ENCODE measurements at places on chromosomes 2 and 18.

DNA sequence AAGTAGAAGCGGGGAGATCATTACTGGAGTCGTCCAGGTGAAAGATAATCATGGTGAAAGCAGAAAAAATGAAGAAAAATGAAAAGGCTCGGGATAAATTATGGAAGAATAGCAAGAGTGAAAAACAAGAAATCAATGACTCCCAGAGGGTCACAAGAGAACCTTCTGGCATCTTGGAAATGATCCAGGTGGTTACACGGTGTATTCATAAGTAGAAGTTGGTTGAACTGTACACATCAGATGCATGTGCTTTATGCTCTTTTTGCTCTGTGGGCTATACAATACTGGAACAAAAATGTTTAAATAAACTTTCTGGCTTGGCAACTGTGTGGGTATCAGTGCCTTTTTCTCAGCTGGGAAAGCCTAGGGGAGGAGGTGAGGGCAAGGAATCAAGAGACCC, 348.9 kb downstream of the RND3 start:
- DNase-seq = no peak

- no peak for DNase-seq
Observed at GRCh38 chr18:62880673-62881364, 165.5 kb downstream of the PHLPP1 start.

DNA sequence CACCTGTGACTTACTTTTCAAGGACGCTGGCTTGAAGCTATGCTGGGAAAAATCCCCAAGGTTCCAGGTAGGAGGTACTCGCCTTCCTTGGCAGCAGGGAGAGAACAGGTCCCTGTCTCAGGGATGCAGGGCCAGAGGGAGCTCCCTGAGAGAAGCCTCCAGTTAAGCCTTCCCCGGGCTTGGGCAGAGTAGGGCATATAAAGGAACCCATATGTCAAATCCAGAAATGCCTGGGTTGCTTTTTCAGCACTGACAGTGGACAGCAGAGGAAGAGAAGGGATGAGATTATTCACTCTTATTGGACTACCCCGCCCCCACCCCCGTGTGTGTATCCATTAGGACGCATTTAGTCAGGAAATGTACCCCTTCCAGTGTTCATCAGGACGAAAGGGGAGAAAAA, 89.3 kb upstream of the TEX51 start:
- DNase-seq = no peak

DNA sequence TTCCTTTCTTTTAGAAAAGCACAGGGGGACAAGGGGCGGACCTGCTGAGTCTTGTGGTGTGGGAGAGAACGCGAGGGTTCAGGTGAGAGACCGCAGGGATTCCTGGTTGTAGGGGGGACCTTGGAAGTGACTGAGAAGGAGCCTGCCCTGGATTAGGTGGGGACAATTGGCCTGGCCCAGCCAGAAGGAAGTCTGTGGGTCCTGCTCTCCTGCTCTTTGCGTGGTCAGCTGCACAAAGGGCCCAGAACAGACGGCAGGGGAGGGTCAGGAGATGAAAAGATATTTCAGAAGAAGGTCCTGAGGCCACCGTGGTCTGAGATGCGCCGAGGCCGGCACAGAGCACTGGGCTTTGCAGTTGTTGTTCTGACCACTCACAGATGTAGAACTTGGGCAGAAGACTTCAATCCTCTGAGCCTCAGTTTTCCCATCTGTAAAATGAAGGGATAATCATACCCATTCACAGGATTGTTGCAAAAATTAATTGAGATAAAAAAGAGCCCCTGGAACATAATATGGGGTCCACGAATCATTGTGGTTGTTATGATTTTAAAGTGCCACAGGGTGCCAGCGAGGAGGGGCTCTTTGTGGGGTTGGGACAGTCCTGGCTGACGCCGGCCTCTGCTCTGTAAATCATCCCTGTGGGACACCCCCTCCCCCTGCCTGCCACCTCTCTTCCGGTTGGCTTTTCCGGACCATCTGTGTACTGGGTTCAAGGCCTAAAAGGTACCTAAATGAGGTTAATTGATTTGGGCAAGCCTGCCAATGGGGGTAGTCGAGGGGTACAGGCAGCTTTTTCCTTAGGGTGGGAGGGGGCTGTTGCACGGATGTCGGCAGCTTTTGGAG, 1.8 kb downstream of the LPIN1 start:
- DNase-seq = no peak

GRCh38 chr2:114421781-114422180, 20.7 kb upstream of the DPP10 start:
- no peak for DNase-seq

GRCh38 chr2:202278944-202279343, 13.4 kb downstream of the NOP58 start:
- DNase-seq = no peak

DNA sequence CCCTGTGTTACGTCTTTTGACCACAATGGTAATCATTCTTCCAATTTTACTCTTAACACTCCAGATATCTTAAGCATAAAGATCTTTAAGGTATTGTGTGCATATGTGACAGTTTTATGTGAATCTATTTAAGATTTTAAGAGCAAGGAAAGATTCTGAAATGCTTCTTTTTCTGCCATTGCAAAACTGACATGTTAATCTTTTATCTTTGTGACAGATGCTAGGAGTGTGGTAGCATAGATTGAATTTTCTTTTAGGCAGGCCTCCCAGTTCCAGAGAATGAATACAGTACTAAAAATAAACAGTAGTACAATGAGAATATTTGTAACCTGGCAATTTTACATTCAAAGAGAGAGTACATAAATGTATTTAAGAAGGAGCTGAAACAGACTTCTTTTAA, 232.5 kb upstream of the ZSWIM2 start:
- no peak for DNase-seq

GRCh38 chr2:57479981-57480380, 566.6 kb upstream of the VRK2 start:
- DNase-seq = no peak

- peak; percentile 14 for DNase-seq
Observed at GRCh38 chr2:1550658-1551316, 137.5 kb downstream of the TPO start.

GRCh38 chr2:83850071-83850725, 608.9 kb downstream of the SUCLG1 start:
- no peak for DNase-seq

- DNase-seq = no peak
Observed at GRCh38 chr2:68696554-68696953, 38.1 kb upstream of the ARHGAP25 start.

- no peak for DNase-seq
Observed at GRCh38 chr18:74399091-74399887, 57.8 kb downstream of the DIPK1C start.

DNA sequence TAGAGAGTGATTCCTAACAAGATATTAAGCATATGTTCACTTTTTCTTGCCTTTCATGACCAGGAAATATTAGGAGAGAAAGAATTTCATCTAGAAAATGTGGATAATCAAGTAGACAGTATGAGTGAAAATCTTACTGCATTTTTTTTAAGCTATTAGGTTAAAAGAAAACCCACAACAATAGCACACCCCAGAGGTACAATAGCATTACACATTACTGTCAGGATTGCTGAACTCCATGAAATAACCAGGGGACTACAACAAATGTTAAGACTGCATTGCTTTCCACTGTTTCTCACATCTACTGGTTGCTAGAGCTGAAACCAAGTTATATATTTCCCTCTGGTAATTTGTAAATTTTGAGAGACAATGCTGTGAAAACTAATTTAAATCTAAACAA, 33.7 kb downstream of the KLF7 start:
- DNase-seq = no peak

- no peak for DNase-seq
Observed at GRCh38 chr18:25310045-25310444, 41.9 kb downstream of the ZNF521 start.

GRCh38 chr2:10269291-10269690, 33.4 kb upstream of the HPCAL1 start:
- no peak for DNase-seq

GRCh38 chr2:26913606-26913998, 56.8 kb upstream of the MAPRE3 start:
- DNase-seq = no peak

- no peak for DNase-seq
Observed at GRCh38 chr2:160510617-160511016, 17.0 kb upstream of the RBMS1 start.

- DNase-seq = no peak
Observed at GRCh38 chr2:14422426-14422825, 210.1 kb upstream of the LRATD1 start.

DNA sequence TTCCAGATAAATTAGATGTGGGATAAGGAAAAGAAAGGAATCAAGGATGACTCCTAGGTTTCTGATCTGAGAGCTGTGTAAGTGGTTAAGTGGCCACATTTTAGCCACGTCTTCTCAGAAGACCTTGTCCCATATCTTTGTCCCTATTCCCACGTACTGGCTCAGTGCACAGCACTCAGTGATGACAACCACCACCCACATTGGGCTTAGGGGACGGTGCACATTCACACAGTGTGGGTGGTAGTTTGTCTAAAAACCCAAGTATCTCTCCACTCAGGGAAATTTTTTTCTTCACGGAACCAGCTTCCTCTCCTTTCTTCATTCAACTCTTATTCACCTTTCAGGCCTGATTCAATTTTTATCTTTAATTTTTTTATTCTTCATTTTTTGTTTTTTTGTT, 30.6 kb upstream of the GCC2 start:
- no peak for DNase-seq

GRCh38 chr2:226581004-226581403, 218.6 kb downstream of the IRS1 start:
- DNase-seq = no peak

DNA sequence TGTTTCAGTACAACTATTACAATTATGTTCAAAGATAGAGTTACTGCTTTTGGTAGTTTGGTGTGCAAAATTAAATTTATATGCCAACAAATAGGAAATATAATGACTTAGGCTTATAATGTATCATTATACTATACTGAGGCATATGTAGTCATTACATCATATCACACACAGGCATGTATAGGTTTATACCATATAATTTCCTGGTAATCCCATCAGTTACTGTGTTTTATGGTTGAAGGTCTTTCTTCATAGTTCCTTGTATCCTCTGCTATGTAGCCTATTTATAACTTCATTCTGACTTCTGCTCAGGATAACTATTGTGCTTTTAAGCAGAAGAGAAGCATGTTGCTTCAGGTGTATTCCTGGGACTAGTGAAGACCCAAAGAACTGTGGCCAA, 110.5 kb downstream of the ZNF407 start:
- DNase-seq = no peak

DNA sequence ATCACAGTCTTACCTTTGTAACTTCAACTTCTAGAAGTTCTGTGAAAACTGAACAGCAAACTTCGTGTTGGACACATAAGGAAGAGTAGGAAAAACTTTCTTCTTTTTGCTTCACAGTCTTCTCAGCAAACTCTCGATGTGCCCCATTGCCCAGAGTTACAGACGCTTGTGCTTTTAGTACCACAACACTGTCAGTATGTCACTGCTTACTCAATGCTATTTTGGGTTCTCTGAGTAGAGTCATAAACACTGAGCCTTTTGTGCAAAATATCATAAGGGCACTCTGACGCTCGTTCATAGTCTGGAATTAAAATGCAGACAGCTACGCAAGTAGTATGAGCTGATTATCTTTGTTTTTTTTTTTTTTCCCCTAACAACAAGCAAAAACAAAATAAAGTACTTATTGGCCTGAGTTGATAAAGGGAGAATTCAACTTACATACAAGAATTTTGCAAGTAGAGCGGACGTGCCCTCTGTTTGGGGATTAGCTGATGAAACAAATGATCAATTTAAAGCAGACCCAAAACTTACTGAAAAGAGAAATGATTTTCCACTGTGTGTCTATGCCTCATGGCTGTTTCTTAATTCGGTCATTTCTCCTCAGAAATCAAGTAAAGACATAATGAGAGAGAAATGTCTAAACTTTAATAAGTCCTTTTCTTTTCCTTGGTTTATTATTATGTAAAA, at the start of gene CDH19:
TSS of gene CDH19 (minus strand) at position 150 of the 687 bp plus-strand sequence. CDS start 31,886 bp downstream, outside the sequence.
- DNase-seq = no peak

GRCh38 chr2:47043891-47044239, 111.2 kb downstream of the STPG4 start:
- DNase-seq = no peak

DNA sequence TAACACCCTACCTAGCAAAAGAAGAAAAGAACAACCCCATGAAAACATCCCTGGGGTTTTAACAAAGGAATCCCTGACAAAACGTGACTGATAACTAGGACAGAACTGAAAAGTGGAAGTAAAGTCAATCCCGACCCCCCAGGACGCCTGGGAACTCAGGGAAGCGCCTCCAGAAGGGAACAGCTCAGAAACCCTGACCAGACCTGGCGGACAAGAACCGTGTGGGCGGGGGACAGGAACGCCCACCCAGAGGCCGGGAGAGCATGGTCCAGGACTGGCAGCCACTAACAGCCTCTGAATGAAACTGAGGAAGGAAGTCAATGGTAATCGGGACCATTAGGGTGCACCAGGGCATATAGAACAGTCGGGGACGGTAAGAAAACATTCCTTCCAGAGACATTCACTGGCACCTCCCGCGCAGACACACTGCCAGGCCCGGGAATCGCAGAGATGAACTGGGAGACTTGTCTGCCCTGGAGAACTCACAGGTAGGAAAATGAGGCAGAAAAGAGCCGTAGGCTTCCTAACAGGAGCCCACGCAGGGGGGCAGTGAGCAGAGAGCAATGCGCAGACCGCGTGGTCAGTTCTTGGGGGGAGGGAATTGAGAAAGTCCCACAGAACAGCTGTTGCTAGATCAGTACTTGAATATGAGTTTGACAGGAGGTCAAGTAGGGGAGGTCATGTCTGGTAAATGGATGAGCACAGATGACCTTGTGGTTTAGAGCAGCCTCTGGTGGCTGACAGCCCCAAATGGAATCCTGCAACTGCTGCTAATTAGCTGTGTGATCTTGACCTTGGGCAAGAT, 1.3 kb upstream of the TBC1D8 start:
- DNase-seq = no peak

DNA sequence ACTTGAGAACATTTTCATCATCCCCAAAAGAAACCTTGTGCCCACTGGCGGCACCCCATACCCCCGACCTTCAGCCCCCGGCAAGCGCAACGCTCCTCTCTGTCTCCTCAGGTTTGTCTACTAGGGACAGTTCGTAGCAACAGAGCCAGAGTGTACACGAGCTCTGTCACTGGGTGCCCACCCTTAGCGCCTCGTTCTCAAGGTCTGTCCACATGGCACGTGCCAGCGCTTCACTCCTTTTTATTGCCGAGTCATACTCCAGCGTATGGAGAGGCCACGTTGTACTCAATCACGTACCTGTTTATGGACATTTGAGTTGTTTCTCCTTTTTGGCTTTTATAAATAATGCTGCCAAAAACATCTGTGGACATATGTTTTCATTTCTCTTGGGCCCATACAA, 30.3 kb upstream of the GPC1 start:
- no peak for DNase-seq

GRCh38 chr2:61151436-61151835, 10.6 kb upstream of the C2orf74 start:
- no peak for DNase-seq

All from amygdala (tissue), 56 donors.